ENCODE measurements at places on chromosomes 1 and 21. TPM values are rescaled to one million over a fixed set of nuclear protein-coding genes. Genes with fewer than 3 reads are reported as not detected.

Gene FCRL3
- total RNA-seq = not detected

Gene PADI4
- total RNA-seq = not detected

Gene TRABD2B
- under 0.01 TPM for total RNA-seq

Gene TRIM58
- total RNA-seq = 0.32 TPM

Gene GBP5
- not detected for total RNA-seq

Data from epithelial cell of alveolus of lung (primary cell).